ENCODE measurements at places on chromosomes 6 and 20.

- no peak for DNase-seq
These were observed 247.5 kb upstream of the GMDS start for GRCh38 chr6:2492686-2493523.

DNA sequence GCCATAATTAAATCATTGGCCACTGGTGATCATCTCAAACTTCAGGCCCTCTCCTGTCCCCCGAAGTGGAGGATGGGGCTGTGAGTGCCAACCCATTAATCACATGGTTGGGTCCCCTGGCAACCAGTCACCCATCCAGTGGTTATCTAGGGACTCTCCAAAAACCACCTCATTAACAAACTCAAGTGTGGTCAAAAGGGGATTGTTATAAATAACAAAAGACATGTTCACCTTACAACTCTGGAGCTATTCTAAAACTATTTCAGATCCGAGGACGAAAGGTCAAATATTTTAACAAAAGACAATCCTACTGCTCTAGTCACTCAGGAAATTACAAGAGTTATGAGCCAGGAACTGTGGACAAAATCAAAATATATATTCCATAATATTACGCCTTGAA, 95.5 kb upstream of the PRND start:
- no peak for DNase-seq

GRCh38 chr20:59667131-59667530, 62.8 kb downstream of the PHACTR3 start:
- no peak for DNase-seq

GRCh38 chr6:75489025-75489424, 4.6 kb downstream of the FILIP1 start:
- DNase-seq: no peak

DNA sequence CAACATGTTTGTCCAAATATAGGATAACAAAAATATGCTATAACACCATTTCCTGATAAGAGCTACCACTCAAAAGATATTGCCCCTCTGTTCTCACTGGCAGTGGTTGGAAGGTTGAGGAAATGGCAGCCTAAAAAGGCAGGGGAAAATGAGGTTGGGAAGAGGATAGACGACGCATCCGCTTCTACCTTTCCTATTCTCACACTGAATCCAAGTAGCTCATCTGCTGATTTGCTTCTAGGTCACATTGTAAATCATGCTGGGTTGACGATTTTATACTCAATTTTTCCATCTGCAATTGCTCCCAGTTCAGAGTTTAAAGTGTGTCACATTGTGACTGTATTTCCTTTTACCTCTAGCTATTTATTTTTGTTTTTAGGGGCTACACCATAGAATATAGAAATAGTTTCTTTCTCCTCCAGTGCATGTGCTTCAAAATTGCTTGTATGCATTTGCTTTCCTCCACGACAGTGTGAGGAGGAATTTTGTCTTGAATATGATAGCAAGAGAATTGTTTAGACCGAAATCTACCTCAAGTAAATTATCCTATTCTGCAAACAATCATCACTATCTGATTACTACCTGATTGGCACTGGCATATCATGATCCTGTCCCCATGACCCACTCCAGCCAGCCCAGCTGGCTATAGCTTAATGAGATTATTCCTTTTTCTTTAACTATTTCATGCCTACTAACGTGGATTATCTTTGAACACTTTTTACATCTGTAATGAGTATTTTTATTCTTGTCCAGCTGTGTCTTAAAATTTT, 179.6 kb upstream of the RAB32 start:
- no peak for DNase-seq

GRCh38 chr6:169829786-169830185, 78.4 kb downstream of the ERMARD start:
- no peak for DNase-seq
